HEK293T (cell line): ENCODE measurements at places on chromosomes 4 and X.

DNA sequence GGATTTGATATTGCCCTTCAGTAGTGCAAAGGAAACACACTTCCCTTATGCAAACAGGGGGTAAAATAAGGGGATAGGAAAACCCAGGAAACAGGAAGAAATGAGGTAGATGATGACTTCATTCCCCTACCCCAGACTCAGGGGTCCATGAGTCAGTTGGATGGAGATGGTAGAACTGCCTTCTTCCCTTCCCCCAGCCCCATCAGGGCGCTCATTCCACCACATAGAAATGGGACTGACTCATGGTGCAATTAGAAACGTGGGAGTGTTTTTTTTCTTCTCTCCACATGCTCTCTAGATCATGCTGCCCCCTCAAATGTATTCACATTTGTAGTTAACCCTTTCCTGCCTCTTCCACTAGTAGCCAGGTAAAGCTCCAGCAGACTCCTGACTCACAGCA, 23.1 kb upstream of the ARMCX2 start:
- DNase-seq = no peak

GRCh38 chr4:172725581-172725980, 443.0 kb upstream of the GALNT7 start:
- DNase-seq = no peak

DNA sequence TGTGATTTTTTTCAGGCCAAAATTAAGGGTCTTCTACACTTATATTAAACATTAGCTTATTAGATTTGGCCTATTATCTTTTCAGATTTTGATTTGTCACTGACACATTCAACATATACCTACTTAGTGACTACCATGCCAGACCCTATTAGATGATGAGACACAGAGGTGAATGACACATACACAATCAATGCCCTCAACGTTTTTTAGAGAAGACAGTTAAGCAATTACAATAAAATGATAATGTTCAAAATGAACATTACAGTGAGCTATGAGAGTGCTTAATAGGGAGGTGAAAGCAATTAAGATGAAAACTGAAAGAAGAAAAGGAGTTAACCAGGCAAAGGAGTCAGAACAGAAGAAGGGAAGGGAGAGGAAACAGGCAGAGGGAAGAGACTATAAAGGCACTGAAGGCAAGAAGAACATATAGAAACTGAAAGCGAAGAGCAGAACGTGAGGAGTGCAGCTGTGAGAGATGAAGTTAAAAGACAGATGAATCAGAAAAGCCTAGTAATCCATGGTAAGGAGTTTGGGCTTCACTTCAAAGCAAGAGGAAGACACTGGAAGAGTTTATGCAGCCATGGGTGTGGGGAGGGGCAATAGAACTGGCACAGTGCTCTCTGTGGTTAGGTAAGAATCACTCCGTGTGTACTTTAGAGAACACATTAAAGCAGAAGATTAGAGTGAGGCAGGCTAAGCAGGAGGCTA, 119.0 kb downstream of the REELD1 start:
- no peak for DNase-seq

DNA sequence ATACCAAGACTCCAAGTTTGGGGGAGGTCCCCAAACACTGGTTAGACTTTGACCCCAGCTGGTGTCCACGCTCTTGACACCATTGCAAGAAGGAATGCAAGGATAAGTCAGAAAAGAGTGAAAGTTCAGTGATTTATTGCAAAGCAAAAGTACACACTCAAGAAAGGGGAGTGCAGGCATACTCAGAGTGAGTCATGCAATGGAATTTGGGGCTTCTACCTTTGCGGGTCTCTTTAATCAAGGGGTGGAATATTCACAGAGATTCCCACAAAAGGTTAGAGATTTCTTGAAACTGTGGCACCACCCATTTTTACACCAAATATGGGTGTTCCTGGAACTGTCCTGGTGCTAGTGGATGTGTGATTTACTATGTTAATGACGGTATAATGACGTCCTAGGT, 5.2 kb upstream of the SMIM10L2A start:
- no peak for DNase-seq

DNA sequence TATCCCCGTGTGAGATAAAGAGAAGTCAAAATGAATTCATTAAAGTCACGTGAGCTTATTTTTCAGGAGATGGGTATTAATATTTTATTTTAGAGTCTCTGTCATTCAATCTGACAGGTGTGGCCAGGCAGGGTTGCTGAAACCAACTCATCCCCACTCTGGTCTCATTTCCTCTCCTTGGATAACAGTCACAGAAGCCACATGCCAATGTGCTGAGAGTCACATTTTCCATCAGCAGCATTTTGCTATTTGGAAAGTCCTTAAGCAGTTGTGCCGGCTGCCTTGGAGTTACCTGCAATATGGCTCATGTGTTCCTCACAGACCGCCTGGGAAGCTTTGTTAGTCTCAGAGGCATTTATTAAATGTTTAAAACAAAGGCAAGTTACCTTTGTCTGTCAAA, 302.3 kb downstream of the DCHS2 start:
- DNase-seq = no peak

- no peak for DNase-seq
Observed at GRCh38 chr4:8857766-8858700, 13.6 kb downstream of the HMX1 start.

DNA sequence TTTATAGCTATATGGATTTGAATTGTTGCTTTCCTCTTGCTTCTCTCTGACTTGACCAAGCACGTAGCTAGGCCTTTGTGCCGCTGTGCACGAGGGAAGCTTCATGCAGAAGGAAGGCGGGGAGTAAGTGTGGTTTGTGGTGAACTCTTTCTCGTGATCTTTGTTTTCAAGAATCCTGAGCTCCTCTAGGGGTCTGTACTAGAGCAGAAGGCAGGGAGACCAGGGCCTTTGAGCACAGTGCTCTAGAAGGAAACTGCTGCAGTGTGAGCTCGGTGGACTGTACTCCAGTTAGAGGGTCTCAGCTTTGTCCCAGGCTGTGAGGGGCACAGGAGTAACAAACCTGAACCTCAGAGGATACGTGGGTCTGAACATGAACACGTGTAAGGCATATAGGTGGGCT, 49.0 kb downstream of the AGA start:
- no peak for DNase-seq

GRCh38 chrX:41857670-41858069, 65.7 kb downstream of the CASK start:
- no peak for DNase-seq

DNA sequence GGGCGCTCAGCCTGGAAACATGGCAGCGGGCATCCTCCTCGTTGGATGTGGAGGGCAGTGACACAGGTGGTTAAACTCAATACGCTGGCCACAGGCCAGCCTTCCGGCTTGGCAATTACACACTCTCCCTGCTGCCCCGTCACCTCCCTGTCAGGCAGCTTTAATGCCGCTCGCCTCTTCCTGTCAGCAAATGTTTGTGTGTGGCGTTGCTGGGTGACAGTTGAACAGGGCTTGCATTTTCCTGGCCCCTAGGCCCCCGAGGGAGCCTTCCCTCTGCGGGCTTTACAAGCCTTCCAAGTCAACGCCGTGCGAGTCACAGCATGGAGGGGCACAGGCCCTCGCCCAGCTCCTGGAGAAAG, 620.0 kb downstream of the BCOR start:
- DNase-seq = no peak
